Renal cortical epithelial cell (primary cell): ENCODE measurements at places on chromosomes 12 and 14.

DNA sequence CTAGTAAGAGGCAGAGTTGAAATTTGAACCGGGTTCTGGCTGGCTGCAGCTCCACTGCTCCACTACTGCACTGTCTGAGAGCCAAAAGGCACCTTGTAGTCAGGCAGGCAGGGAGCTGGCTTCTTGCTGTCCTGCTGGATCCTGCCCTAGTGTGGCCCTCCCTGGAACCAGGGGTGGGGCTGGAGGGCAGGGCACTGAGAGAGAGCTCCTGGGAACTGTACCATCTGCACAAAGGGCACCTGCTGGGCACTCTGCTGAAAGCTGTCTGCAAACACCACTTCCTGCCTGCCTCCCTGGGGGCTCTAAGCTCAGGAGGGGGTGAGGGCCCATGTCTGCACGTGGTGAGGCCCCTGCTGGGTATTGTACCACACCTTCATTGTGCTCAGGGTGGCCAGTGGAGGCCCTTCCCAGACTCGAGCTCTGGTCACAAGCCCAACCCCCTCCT, 19.0 kb upstream of the TCL1B start:
- DNase-seq: no peak

DNA sequence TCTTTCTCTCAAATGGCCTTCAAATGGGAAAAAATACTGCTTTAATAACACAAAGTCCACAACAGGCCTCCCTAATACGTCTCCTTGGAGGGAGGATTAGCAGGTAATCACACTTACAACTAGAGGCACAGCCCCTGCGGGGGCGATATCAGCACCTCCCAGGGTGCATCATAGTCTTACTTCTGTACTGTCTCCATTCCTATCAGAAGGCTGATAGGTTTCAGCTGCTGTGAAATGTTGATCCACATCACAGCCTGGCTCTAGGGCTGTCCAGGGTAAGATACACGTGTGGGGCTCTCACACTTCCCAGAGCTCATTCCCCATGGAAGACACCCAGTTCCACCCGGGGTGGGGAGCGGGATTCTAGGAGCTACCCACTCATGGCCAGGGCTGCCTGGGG, 139.1 kb upstream of the SFSWAP start:
- DNase-seq: no peak

DNA sequence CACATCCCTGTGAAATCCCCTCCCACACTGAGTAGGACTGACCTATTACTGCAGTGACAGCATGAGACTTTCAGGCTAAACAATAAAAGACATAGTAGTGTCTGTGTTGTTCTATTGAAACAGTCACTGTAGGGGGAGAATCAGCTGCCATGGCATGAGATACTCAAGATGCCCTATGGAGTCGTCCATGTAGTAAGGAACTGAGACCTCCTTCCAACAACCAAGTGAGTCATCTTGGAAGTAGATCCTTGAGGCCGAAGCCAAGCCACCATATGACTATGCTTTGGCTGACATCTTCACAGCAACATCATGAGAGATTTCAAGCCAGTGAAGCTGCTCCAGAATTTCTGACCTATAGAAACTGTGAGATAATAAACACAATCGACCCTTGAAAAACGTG, 12.1 kb upstream of the LRP6 start:
- no peak for DNase-seq

- peak; percentile 67 for DNase-seq
Observed at GRCh38 chr12:112992541-112993398, 14.5 kb downstream of the OAS2 start.

- DNase-seq: no peak
Observed at GRCh38 chr12:128509170-128509569, 242.2 kb downstream of the TMEM132C start.

DNA sequence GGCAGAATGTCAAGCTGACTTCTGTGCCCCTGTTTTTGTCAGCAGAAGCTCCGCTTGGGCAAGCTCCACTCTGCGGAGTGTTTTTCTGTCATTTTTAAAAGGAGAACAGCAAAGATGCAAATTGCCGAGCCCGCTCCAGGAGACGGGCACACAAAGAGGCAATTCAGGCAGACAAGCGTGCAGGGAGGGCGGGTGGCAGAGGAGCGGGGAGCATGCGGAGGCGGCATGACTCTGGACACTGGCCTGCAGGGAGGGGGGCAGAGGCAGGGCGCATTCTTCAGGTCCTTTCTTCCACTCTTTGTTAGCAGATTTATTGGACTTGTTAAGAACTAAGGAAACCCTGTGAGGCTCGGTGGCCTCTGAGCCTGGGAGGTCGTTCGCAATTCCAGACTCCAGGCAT, 187.3 kb upstream of the RMST start:
- no peak for DNase-seq

- DNase-seq: peak; percentile 84
Observed at GRCh38 chr12:15599266-15600037, 189.7 kb downstream of the EPS8 start.
